Kidney (tissue), 22 donors: ENCODE measurements at places on chromosomes 16 and 17. TPM values are rescaled to one million over a fixed set of nuclear protein-coding genes. Genes with fewer than 3 reads are reported as not detected.

- DNase-seq, result peak; percentile 41
Measured at GRCh38 chr16:68972720-68973119, 129.4 kb downstream of the TANGO6 start.

LAT gene
- 8.3 TPM for polyA plus RNA-seq

- no peak for DNase-seq
Measured at GRCh38 chr16:69219279-69219678, 32.3 kb downstream of the SNTB2 start.

- DNase-seq, result no peak
Measured at GRCh38 chr17:28573040-28573380, 1.7 kb upstream of the PIGS start.

GRCh38 chr17:64471440-64471839, 22.5 kb downstream of the MILR1 start:
- no peak for DNase-seq

FAM234A gene
- 65.3 TPM for polyA plus RNA-seq

GRCh38 chr17:17111401-17112393, 69.4 kb downstream of the MPRIP start:
- DNase-seq, result peak; percentile 47

FOXN1 gene
- polyA plus RNA-seq, result not detected

CRYBA1 gene
- not detected for polyA plus RNA-seq

GRCh38 chr17:32111141-32111771, 31.0 kb upstream of the RHOT1 start:
- peak; percentile 76 for DNase-seq

- DNase-seq, result no peak
Measured at GRCh38 chr17:56739376-56739775, 94.3 kb downstream of the C17orf67 start.

ICAM2 gene
- polyA plus RNA-seq, result 55.8 TPM

SLC7A6OS gene
- polyA plus RNA-seq, result 9.2 TPM

ARHGDIG gene
- not detected for polyA plus RNA-seq

KRT32 gene
- not detected for polyA plus RNA-seq

SDK2 gene
- 0.37 TPM for polyA plus RNA-seq

GRCh38 chr17:3738562-3739295, 15.0 kb downstream of the HASPIN start:
- peak; percentile 69 for DNase-seq

DNA sequence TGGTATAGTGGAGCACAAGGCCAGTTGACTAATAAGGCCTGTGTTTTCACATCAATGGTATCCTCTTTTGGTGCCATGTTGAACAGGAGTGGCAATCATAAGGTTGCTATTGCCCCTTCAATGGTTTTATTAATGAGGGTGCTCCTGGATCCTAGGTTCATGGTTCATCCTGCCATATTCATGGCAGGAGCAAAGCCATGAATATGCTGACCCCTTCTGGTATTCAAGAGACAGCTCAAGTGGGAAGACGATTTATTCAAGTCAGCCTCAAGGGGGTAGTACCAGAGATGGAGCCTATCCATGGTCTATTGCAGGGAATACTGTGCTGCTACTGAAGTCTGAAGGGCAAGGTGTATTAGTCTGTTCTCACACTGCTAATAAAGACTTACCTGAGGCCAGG, 2.6 kb downstream of the ABCA9 start:
- DNase-seq, result no peak

GRCh38 chr16:25568991-25569390, 122.8 kb upstream of the HS3ST4 start:
- DNase-seq, result no peak

GRCh38 chr16:10675216-10675615, 19.5 kb downstream of the TEKT5 start:
- no peak for DNase-seq

CD79B gene
- 5.2 TPM for polyA plus RNA-seq

VMO1 gene
- polyA plus RNA-seq, result 2.5 TPM

- no peak for DNase-seq
Measured at GRCh38 chr16:70574595-70575271, 51.1 kb downstream of the SF3B3 start.

DNA sequence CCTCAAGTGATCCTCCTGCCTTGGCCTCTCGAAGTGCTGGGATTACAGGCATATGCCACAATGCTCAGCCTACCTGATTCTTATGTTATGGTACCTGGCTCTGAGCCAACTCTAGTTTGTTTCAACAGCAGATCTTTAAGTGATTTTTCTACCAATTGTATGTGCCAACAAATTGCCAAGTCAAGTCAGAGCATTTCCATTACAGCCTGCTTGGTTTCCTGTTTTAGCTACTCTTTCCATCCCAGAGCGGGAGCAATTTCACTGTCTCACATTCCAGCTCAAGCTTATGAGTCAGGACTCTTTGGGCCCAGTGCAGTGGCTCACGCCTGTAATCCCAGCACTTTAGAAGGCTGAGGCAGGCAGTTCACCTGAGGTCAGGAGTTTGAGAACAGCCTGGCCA, 30.8 kb upstream of the RBBP6 start:
- DNase-seq, result no peak

DNA sequence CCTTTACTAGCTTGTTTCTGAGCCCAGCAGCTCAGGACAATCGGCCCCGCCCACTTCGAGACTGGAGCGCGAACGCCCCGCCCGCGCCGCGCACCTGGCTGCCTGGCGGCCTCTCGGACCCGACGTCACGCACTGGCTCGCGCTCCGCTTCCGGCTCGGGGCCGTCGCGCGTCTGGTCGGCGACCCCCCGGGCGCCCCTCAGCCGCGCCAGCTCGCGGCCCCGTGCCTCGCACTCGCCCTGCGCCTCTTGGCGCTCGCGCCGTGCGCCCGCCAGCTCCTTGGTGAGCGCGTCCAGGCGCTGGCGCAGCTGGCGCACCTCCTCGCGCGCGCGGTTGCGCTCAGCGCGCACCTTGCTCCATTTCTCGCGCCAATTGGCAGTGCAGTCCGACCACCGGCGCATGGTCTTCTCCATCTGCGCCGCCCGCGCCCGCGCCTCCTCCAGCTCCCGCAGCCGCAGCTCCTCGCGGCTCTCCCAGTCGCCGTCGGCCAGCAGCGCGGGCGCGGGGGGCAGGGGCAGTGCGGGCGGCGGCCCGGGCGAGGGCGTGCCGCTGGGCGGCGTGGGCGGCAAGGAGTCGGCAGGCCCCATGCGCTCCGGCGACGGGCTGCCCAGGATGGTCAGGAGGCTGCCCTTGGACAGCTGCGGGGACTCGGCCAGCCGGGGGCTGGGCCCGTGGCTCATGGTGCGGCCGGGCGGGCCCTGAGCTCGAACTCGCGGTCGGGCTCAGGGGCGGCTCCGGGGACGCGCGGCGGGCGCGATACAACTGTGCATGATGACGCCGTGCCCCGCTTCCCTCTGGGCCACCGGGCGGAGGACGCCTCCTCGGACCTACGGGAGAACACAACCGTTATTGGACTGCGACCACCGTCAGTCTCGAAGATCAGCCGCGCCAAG, 7.6 kb downstream of the CCDC102A start:
- peak; percentile 73 for DNase-seq

DNA sequence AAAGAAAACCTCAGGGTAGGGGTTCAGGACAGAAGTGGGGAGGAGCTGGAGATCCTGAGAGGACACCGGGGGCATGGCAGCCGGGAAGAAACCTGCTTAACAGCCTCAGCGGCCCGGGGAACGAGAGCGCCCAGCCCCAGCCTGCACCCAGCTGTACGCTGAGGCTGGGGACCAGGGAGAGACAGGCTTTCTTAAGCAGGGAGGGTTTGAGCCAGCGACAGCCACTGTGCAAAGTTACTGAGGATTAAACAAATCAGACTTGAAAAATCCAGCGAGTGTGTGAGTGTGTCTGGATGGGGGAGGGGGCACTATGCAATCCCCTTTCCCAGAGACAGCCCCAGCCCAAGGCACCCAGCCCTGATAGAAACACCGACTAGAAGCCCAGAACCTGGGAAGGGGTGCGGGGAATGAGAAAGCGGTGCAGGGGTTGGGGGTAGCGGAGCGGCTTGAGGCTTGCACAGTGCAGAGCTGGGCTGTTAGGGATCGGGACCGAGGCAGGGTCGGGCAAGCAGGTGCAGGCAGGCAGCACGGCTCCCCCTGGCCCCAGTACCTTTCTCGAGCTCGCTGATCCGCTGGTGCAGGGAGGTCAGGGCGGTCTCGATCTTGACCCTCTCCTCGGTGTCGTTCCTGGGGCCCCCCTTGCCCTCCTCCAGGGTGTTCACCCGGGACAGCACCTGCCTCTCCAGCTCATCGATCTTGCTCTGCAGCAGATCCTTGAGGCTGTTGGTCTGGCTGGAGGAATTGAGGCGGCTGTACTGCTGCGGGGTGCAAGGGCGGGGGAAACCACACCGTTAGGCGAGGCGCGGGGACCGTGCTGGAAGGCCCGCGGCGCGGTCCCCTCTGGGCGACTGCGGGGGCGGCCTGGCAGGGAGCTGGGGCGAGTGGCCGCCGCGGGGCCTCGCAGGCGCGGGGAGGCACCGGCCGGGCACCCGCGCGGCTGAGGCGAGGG, 1.2 kb downstream of the NPTX1 start:
- peak; percentile 71 for DNase-seq

DNA sequence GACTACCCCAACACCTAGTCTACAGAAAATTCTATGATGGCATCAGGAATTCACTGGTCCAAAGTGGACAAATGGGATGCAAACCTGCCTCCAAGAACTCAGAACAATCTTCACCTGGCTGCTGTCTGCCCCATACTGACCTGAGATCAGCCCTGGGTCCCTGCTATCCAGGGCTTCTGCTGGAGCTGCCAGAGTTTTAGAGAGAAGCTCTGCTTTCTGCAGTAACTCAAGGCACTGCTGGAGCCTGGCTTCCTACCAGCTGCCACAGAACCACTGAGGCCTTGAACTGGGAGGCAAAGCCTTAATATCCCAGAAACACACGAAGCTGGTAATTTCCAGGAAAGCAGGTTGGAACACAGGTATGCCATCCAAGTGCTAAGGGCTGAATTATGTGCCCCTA, 7.5 kb downstream of the TMEM170A start:
- no peak for DNase-seq

DNA sequence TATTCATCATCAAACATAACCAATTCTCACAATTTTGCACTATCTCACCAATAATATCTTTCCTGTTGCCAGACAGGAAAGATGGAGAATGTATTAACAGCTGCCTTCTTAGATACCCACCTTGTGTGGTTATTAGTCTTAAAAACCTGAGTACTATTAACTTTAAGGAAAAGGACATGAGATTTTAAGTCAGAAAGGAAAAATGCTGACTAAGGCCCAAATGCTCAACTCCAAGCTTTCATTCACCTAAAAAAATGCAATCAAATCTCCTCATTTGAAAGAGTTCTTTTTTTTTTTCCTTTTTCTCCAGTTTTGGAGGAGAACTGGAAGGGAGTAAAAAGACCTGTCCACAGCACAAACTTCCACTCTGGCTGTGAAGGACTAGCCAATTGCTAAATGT, 61.3 kb upstream of the PHOSPHO1 start:
- DNase-seq, result no peak

DNA sequence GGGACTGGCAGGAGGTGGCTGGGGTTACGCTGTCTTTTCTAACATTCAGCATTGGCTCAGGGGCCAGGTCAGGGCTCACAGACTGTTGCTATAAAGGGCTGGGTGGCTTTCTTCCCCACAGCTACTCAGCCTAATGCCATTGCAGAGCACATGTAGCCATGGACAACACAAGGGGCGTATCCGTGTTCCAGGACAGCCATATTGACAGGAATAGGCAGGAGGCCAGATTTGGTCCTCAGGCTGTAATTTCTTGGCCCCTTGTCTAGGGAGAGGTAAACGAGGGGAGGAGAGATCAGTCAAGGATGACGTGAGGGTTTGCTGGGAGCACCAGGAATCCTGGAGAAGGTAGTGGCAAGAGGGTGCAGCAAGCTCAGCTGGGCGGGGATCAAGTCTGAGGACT, 21.2 kb upstream of the MYO15B start:
- DNase-seq, result peak; percentile 13

- no peak for DNase-seq
Measured at GRCh38 chr17:80453126-80453997, 23.0 kb downstream of the NPTX1 start.

- DNase-seq, result no peak
Measured at GRCh38 chr16:76882105-76882504, 308.9 kb upstream of the MON1B start.

CLEC18B gene
- polyA plus RNA-seq, result 46.1 TPM

- DNase-seq, result no peak
Measured at GRCh38 chr17:42174126-42174783, 6.7 kb downstream of the KCNH4 start.

SLC16A13 gene
- polyA plus RNA-seq, result 11.6 TPM

DNA sequence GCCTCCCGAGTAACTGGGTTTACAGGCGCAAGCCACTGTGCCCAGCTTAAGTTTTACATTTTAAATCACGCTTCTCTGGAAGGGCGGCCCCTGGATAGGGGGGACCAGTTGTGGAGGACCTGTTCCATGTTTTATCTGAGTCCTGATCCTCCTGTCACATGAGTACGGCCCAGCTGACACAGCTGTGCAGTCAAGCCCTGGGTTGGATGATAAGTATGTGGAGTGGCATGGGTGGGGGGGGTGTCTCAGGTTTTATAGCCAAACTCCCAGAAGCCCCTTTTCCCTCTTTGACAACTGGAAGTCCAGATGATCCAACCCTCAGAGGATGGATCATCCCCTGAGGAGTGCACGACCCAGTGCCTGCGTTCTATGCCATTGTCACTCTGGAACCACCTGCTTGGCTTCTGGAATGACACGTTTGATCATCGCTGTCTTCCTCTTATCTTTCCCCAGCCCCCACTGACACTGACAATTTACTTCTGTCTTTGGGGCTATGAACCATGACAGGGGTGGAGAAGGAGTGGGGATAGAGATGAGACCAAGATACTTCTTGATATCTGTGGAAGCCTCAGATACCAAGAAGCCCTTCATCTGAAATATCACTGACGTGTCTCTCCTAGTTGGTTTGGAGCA, 191.2 kb downstream of the MSI2 start:
- peak; percentile 47 for DNase-seq

DNA sequence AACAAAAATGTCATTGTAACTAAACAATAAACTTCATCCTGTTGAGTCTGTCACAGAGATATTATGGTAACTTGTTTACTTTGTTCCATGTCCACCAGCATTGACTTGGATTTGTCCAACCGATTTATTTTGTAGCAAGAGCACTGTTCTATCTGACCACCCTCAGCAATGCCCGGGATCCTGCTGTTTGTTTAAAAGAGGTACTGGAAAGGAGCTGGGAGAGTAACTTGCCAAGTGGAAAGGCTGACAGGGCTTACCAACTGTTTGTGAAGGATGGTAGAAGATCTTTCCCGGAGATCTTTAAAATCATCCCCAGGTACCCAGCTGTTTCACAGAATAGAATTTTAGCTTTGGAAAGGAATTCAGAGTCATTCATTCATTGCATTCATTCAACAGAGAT, 59.1 kb upstream of the BCAR1 start:
- DNase-seq, result no peak

GRCh38 chr17:8892338-8892690, 24.8 kb upstream of the PIK3R6 start:
- no peak for DNase-seq

- DNase-seq, result peak; percentile 92
Measured at GRCh38 chr17:7219812-7220592, at the start of the genes ACADVL and DLG4. ACADVL (plus strand) TSS chr17:7219938; CDS start chr17:7219985, 47 bp downstream. DLG4 (minus strand) TSS chr17:7219836.

KRTAP4-1 gene
- polyA plus RNA-seq, result not detected

DNA sequence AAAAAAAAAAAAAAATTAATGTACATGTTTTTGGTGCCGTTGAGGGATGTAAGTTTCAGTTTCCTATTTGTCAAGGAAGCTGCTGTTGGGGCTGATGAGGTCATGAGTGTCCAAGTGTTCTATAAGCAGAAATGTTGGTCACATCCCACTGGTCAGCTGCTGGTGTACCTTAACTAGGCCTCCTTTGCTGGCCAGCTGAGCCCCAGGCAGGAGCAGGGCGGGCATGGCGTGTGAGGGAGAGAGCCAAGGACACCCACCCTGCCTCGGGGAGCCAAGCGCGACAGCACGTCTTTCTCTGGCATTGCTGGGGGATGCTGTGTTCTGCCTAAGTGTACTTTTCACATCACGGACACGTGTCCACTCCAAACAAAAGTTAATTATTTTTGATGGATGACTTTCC, 108.1 kb upstream of the CDC42EP4 start:
- DNase-seq, result peak; percentile 81
